HT1080 (cell line): ENCODE measurements at places on chromosomes 2 and 18.

- DNase-seq: no peak
Measured at GRCh38 chr2:60513191-60513590, 40.3 kb downstream of the BCL11A start.

GRCh38 chr2:124832521-124832920 is 807.4 kb downstream of the CNTNAP5 start:
- DNase-seq: no peak

DNA sequence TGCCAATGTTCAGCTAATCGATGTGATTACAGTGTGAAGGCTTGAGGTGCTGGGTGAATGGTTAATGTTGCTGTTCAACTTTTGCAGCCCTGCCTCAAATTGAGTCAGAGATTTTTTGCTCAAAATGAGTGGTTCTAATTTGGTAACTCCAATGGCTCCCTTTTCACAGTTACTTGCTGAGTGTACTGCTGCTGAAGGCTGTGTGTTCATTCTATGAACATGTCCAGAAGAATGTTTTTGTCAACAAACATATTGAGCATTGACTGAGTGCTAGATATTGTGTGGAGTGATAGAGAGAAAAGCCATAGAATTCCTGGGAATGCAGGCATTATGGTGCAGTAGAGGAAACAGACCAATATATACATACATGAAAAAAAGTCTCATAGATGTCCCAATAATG is 39.0 kb upstream of the TCF4 start:
- no peak for DNase-seq

GRCh38 chr2:128607440-128607839 is 288.8 kb upstream of the HS6ST1 start:
- DNase-seq: no peak

DNA sequence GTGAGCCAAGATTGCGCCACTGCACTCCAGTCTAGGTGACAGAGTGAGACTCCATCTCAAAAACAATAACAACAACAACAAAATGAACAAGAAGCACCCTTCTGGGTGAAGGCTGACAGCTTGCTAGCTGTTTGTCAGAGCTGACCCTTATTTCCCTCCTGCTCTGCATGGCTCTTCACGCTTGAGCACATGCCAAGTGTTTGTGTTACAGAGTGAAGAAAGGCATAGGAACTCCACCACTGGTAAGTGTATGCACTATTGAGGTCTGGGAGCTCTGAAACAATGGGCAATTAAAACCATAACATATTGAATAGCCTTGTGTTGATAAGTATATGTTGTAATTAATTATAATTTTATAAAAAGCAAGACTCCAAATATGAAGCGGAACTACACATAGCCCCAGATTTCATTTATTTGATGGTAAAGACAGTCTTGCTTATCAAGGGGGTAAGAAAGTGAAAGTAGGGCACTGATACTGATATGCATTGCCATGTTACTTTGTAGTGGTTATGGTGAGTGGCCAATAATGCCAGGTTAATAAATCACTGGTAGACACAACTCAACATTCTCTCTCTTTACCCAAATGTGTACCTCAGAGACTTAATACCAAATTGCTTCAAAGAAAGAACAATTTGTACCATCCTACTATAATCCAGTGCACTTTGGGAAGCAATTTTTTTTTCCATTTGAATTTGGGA is 163.4 kb downstream of the VWC2L start:
- DNase-seq: no peak
